ENCODE measurements at places on chromosomes 1 and 21.

DNA sequence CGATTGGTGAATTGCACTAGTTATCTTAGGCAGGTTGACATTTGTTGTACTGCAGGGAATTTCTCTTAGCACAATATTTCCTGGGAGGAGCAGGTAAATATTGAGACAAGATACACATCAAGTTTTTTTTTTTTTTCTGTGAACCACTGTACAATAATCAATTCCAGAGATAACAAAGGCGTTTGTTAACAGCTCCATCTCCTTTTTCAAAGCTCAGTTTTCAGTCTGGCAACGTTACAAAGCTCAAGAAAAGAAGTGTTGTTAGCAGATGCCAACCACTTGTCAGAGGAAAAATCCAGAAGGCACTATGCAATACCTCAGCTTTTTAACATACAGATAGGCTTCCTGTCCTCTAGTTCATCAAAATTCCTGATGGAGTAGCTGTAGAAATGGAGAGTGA, 40.9 kb upstream of the DAB1 start:
- no peak for DNase-seq

DNA sequence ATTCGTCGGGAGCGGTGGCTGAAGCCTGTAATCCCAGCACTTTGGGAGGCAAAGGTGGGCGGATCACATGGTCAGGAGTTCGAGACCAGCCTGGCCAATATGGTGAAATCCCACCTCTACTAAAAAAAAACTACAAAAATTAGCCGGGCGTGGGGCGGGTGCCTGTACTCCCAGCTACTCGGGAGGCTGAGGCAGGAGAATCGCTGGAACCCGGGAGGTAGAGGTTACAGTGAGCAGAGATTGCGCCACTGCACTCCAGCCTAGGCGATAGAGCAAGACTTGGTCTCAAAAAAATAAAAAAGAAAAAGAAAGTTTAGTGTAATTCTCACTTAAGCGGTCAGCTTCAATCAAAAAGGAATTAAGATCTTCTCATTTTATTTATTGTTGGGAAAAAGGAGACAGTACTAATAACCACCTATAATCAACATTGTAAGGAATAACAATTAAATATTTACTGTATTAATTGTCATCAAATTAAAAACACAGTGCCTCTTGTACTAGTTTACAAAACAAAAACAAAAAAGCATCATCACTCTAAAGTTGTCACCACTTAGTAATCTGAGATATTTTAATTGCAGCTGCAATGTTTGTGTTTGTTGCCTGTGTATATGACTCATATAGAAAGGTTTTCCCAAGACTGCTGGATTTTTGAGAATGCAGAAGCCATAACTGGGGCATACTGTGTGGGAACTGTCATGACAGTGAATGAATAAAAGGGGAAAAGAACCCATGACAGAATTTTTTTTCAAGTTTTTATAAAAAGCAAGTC, 3.7 kb downstream of the FBXO42 start:
- DNase-seq, result peak; percentile 31

GRCh38 chr1:228021355-228022030, 14.7 kb downstream of the WNT3A start:
- DNase-seq, result no peak

- DNase-seq, result peak; percentile 83
Measured at GRCh38 chr1:109240158-109241152, 8.9 kb upstream of the CELSR2 start.

- DNase-seq, result no peak
Measured at GRCh38 chr1:221926441-221926840, 184.6 kb upstream of the DUSP10 start.

Data from Right ventricle myocardium inferior (tissue), 1 donor.